Activated naive CD8-positive, alpha-beta T cell treated with anti-CD3 and anti-CD28 coated beads, Interleukin-2, amount 50 U/mL, for 16 hours (primary cell): ENCODE measurements at places on chromosomes 12 and 14.
A peak's percentile ranks its signal among the peaks of the same experiment; 100 is the strongest.

DNA sequence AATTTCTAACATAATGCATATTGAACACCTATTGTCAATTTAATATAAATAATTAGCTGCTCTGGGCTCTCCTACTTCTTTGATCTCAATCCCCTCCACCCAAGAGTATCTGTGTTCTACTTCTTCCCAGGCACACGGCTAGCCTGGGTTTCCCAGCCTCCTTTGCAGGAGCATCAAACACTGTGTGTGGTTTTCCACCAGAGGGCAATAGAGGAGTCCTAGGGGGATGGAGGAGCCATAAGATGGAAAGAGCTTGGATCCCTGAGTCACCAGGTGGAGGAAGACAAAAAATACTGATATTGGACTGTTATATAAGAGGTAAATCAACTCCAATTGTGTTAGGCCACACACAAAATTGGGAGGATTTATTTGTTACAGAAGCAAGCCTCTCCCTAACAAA, 333.7 kb downstream of the GLT1D1 start:
- no peak for DNase-seq

DNA sequence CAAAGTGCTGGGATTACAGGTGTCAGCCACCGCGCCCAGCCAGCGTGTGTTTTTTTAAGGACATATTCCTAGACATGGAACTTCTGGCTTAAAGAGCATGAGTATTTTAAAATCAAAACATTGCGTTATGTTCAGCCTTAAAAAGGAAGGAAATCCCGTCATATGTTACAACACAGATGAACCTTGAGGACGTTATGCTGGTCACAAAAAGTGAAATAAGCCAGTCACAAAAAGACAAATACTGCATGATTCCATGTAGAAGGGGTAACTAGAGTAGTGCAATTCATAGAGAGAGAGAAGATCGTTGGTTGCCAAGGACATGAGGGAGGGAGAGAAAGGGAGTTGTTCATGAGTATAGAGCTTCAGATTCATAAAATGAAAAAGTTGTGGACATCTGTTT, 53.9 kb downstream of the ACACB start:
- DNase-seq: no peak

- no peak for DNase-seq
These were observed 621.0 kb downstream of the BCL11B start for GRCh38 chr14:98651037-98651436.

DNA sequence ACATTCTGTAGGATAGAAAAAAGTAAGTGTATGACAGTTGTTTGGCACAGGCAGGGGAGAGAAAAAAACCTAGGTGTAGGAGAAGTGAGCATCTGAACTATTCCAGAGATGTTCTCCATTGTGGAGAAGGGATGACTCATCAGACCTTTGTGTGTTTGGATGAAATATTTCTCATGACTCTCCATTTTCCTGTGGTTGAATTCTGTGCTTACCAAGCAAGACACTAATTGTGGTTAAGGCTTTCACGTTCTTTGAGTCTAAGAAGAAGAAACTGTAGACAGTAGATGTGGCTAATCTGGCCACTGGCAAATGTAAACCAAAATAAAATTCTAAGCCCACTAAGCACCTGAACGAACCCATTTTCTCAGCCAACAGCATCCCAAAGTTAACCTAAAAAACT, 107.9 kb upstream of the GZMB start:
- DNase-seq: no peak

- peak; percentile 57 for DNase-seq
These were observed 44.6 kb downstream of the MLXIP start for GRCh38 chr12:122123051-122123760.

GRCh38 chr12:47216150-47216677, 136.5 kb upstream of the AMIGO2 start:
- no peak for DNase-seq

DNA sequence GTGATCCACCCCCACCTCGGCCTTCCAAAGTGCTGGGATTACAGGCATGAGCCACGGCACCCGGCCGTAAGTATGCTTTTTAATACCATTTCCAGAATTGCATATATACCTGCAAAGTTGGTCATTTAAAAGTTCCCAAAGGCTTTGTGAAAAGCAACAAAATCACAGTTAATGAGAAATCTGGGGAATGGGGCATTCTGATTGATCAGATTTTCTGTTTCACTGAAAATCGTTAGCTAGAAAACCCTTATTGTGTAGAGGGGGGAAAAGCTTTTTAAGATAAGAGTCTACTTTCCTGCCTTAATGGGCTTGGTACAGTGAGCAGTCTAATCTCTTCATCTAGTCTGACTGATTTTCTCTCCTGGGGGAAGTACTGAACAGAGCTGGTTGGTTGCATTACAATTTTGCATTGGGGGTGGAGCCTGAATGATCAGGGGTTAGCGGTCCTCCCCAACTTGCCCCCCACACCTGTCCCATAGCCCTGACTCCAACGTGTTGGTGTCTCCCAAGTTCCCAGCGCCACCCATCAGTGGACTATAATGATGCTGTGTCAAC, 23.8 kb downstream of the IL31 start:
- DNase-seq: no peak

DNA sequence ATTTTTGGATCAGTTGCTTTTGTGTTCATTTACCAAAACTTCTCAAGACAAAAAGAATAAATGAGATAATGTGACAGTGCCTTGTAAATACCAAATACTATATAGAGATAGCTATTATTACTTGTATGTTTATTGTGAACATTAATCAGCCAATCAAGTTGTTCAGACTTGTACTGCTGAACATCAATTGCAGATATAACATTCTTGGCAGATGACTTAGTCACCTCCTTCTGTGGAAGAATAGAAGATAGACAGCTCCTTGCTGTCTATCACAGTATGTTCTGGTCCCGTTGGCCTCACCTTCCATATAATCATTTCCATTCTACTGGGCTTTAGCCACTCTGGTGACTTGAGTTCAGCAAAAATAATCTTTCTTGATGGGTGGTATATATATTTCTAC, 30.1 kb downstream of the PSEN1 start:
- no peak for DNase-seq

DNA sequence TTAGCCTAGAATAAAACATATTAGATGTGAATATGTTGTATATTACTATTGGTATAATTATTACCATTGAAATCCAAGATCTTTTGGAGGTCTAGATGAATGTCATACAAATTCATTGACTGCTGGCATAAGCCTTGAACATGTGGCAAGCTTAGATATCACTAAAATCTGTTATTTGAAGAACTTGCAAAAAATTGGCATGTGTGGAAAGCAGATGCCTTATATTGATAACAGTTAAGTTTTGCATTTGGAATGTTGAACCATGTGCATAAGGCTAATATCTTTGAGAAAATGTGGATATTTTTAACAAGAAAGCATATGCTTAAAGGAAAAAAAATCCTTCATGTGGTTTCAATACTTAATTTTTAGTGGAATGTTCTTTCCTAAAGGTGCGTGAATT, 203.6 kb upstream of the PRICKLE1 start:
- DNase-seq: no peak

DNA sequence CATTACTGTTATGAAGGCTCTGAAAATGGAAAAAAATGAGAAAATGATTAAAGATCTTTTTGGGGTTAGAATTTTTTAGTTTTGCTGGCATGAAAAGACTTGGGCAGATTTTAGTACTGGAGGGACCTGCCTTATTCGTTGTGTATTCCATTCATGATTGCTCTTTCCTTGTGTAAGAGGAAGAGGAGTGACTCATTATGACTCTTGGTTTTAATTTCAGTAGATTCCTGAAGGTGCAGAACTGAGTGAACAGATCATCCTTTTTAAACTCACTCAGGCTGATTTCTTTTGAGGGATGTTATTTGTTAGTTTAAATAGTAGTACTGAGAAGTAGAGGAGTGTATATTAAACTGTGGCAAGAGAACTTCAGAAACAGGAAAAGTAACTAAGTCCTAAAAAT, 41.6 kb downstream of the AKAP6 start:
- no peak for DNase-seq

DNA sequence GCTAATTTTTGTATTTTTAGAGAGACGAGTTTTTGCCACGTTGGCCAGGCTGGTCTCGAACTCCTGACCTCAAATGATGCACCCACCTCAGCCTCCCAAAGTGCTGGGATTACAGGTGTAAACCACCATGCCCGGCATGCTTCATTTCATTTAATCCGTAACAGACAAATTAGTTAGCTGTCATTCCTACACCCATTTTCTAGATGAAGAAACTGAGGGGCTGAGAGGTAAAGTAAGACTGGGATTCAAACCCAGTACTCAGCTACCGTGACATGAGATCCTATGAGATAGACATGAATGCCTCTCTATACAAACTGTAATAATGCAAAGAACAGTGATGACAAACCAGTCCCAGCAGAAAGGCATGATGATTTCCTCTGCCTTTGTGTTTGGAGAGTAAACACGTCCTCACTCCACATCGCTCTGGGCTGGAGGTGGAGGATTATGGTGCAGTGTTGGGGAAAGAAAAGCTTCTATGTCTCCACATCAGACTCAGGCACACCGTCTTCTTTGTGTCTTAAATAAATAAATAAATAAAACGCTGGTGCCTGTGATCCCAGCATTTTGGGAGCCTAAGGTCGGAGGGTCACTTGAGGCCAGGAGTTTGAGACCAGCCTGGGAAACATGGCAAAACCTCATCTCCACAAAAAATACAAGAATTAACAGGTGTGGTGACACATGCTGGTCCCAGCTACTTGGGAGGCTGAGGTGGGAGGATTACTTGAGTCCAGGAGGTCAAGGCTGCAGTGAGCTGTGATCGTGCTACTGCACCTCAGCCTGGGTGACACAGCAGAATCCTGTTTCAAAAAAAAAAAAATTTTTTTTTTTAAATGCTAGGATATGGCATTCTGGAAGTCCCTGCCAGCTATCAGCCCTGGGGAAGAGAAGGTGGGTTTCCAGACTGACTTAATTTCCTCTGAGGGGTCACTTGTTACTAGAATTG, 10.5 kb downstream of the VSX2 start:
- DNase-seq: no peak

GRCh38 chr12:108482717-108483212, 32.3 kb upstream of the FICD start:
- DNase-seq: no peak

DNA sequence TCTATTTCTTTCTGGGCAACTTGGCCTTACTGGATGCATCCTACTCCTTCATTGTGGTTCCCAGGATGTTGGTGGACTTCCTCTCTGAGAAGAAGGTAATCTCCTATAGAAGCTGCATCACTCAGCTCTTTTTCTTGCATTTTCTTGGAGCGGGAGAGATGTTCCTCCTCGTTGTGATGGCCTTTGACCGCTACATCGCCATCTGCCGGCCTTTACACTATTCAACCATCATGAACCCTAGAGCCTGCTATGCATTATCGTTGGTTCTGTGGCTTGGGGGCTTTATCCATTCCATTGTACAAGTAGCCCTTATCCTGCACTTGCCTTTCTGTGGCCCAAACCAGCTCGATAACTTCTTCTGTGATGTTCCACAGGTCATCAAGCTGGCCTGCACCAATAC, 5.3 kb downstream of the OR4N5 start:
- no peak for DNase-seq

DNA sequence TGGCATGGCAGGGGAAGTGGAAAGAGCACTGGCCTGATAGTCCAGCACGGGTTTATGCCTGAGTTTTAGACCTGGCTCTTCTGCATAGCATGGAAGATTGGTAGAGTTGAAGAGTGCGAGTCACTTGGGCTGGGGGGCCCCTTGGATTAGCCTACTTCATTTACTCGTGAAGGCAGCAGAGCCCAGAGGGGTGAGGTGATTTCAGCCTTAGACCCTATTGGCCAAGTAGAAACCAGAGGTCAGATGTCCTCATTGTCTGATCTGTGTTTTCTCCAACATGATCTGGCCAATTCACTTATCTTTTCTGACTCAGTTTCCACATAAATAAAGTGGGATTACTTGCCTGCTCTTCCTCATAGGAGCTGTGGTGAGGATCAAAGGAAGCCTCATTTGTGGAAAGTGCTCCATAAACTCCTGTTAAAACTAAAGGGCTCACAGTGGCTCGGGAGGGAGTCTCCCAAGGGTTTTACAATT, 1.9 kb downstream of the PLEKHG3 start:
- DNase-seq: no peak

DNA sequence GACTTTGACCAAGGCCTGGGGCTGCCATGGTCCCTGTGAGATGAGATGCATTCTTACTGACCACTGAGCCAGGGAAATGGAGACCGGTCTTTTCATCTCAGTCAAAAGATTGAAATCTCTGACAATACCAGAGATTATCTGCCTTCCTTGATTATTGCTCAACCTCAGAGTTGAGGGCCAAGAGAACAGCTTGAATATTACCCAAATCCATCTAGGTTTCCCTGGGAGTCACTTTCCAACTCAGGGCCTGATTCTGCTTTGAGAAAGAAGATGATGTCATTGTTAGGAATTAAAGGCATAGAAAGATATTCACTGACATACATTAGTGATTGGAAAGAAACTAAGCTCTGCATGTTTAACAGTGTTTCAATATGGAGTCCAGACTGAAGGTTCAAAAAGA, 515.9 kb upstream of the TBX3 start:
- no peak for DNase-seq

DNA sequence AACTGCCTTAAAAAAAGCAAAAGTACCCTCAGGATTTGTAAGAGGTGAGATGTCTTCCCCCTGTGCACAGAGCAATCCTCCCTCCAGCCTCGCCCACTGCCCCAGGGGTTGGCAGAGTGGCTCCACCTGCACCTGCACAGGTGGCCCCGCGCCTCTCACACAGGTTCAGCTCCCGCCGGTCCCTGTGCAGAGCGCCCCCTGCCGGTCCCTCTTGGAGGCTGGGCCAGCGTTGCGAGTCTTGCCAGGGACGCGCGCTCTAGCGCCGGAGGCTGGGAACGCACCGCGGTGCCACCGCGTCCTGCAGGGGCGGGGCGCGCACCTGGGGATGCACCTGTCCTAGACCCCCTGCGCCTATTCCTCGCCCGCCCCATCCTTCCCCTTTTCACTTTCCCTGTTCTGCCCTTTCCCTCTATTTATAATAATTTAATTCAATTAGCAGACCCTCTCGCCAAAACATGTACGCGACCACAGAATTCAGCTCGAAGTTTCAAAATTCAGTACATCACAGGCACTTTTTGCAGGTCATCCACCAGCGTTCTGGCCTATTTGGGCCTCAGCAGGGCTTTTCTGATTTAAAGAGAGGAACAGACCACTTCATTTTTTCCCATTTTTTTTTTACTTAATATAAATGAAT, 618.6 kb downstream of the AACS start:
- DNase-seq: no peak

- no peak for DNase-seq
These were observed 287.0 kb downstream of the RERGL start for GRCh38 chr12:17802657-17803641.

DNA sequence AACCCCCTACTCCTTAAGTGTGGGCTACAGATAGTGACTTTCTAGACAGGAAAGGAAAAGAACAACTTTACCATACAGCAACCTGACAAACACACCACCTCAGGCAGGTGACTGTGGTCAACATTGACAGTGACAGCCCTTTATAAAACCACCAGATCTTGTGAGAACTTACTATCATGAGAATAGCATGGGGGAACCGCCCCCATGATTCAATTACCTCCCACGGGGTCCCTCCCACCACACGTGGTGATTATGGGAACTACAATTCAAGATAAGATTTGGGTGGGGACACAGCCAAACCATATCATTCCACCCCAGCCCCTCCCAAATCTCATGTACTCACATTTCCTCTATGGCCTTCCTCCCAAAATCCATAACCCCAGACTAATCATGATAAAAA, 16.3 kb downstream of the OR10P1 start:
- DNase-seq: no peak

- no peak for DNase-seq
These were observed 13.1 kb downstream of the ULK1 start for GRCh38 chr12:131907379-131908091.
